ENCODE measurements at places on chromosomes 2 and 18. TPM values are rescaled to one million over a fixed set of nuclear protein-coding genes. Genes with fewer than 3 reads are reported as not detected.
A peak's percentile ranks its signal among the peaks of the same experiment; 100 is the strongest.

- no peaks in the 10 kb centered on the region for H3K36me3 ChIP-seq
- H3K4me1 ChIP-seq, result no peaks in the 10 kb centered on the region
- no peak overlapping the region for H3K27ac ChIP-seq
- no peaks in the 10 kb centered on the region for H3K27me3 ChIP-seq
These were observed 195.3 kb upstream of the ALPP start for GRCh38 chr2:232183279-232183678.

- no peak overlapping the region for H3K4me3 ChIP-seq
- no peaks in the 10 kb centered on the region for H3K36me3 ChIP-seq
- no peaks in the 10 kb centered on the region for H3K27me3 ChIP-seq
These were observed 86.6 kb upstream of the ZFP36L2 start for GRCh38 chr2:43312755-43313641.

DNA sequence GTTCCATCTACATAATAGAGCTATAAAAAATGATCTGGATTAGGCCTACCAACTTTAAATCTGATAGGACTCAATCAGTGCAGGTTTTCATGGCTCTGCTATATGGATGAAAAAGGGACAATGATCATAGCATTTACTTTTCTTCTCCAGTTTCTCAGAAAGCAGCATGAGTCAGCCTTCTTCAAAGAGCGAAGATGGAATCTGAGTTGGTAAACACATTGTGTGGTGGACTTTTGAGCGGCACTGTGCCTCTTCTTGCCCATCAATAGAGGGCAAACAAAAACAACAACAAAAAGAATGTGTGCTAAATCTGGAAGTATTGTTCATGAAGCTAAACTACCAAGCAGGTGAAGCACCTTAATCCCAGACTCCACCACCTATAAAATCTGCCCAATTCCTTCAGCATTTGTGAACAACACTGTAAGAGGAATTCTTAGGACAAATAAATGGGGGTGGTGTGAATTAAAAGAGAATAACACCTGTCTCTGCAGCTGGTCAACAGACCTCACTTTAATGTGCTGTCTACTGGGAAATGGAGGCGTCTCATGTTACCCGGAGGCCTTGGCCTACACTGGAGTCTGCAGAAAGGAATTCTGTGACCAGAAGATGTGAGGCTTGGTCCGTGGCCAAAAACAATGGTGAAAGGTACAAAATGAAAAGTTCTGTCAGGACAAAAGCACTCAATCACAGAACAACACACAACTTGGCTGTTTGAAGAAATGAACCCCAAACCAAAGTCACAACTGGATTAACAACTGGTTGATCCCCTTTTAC is 609.0 kb downstream of the IRS1 start:
- H3K27me3 ChIP-seq, result peaks cover 3% of the 10 kb centered on the region
- peaks cover 17% of the 10 kb centered on the region for H3K4me1 ChIP-seq
- H3K4me3 ChIP-seq, result peak overlapping the region; percentile 40
- H3K36me3 ChIP-seq, result no peaks in the 10 kb centered on the region
- no peak for DNase-seq
- H3K27ac ChIP-seq, result peak overlapping the region; percentile 18

DNA sequence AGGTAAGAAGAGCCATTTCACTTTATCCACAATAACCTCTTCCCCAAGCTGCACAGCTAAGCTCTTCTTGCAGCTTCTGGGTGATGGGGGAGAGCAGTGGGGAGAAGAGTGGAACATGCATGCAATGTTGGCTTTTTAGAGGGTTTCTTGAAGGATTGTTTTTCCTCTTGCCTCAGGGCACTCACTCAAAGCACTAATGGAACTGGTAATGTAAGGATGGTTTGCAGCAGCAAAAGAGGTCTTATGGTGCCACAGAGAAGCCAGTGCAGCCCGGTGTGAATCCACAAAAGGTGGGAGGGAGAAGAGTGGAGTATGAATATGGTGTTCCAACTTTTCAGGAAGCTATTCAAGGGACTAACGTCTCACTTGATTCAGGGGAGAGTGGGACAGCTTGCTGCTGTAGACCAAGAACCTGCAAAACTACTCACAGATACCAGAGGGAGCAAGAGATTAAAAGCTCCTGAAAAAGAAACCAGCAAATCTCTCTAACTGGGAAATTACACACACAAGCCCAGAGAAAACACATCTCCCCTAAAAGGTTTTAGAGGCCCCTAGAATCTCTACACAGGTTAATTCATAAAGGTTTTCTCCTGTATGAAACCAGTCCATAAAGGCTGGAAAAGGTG is 116.4 kb downstream of the CHN1 start:
- peaks cover 23% of the 10 kb centered on the region for H3K4me1 ChIP-seq
- H3K27me3 ChIP-seq, result no peaks in the 10 kb centered on the region
- peaks cover 9% of the 10 kb centered on the region for H3K36me3 ChIP-seq
- peak overlapping the region; percentile 22 for H3K4me3 ChIP-seq
- peak overlapping the region; percentile 83 for H3K27ac ChIP-seq

DNA sequence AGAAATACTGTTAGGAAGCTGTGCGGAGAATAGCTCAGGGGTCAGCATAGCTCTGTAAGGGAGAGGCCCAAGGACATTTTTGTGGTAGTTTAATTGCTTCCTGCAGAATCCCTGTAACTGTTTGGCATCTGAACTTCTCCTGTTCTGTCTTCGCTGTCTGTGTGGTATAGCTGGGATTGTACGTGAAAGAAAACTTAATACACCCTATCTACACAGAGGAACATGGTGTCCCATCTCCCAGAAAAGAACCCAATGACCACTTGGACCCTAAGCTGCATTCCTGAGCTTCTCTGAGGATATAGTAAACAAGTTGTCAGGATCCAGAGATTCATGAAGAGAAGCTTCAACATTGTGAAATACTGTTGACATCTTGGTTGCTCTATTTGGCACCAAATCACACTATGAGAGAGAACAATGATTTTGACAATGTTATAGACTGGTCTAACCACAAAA is 81.3 kb downstream of the CDC42EP3 start:
- H3K4me1 ChIP-seq, result peaks cover 8% of the 10 kb centered on the region
- H3K36me3 ChIP-seq, result no peaks in the 10 kb centered on the region
- no peak for DNase-seq

CD226 gene
- total RNA-seq, result 0.05 TPM

All from glutamatergic neuron (in vitro differentiated cells).